Kasumi-1 (cell line): ENCODE measurements at places on chromosomes 2 and 18.

GRCh38 chr2:53075760-53076159 is 691.8 kb upstream of the CHAC2 start:
- no peak for DNase-seq

DNA sequence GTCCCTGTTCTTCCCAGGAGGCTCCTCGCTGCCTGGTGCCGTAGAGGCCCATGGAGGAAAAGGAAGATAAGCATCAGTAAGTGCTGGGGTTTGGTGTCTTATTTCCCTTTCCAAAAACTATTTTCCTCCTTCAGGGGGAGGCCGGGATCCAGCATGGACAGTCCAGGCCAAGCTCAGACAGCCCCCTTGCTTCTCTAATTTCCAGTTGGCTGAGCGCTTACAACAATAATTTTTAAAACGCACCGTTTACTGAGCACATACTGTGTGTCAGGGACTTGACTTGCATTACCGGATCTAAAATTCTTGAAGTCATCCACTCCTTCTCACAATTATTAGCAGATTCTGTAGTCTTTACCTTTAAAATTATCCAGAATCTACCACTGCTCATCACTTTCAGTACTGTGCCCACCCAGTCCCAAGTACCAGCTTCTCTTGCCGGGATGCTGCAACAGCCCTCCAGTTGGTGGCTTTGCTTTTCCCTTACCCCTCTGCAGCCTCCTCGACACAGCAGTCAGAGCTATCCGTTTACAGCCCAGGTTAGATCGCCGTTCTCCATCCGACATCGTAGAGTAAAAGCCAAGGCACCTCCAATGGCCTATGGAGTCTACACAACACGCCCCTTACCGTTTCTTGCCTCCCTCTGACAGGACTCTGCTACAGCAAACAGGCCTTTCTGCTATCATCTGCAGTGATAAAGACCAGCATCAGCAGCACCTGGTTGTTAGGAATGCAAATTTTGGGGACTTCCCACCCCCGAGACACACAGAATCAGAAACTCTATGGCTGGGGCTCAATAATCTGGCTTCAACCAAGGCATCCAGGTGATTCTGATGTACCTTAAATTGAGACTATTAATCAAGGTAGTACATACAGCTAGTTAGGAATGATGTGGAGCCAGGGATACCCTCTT is 75.2 kb upstream of the TSPYL6 start:
- no peak for DNase-seq

DNA sequence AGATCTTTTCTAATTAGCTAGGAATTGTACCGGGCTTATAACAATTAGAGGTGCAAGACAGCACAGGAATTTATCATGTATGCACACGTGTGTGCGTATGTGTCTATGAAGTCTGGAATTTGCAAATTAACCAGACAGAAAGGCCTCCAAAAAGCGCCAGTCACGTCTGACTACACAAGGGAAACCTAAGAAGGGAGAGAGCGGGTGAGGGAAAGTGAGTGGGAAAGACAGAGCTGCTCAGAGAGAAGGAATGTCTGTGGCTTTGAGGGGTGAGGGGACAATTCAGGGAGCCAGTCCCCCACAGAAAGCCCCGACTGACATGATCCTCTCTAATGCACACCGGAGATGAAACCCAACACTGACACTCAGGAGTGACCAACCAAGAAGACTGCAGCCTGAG is 197.7 kb upstream of the SH3BP4 start:
- DNase-seq: no peak

DNA sequence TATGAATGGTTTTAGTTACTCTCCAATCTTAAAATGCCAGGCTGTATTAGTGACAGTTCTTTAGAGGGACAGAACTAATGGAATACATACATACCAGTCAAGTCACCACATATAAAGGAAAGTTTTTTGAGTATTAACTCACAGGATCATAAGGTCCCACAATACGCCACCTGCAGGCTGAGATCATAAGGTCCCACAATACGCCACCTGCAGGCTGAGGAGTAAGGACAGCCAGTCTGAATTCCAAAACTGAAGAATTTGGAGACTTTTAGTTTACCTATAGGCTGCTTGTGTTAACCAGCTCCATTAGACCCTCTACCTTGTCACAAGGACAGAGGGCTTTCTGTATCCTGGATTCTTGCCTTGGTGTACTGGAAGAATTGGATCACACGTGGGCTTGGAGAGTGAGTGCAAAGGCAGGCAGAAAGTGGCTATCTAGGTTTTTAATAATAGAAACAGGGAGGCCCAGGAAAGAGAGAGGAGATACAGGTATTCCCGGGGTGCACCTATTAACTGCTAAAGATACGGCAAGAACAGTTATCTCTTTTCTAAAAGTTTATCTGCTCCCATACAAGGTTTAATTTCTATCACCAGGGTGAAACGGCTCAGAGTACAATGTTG is 234.9 kb upstream of the CYRIA start:
- DNase-seq: peak; percentile 62

GRCh38 chr2:219907011-219907365 is 279.6 kb downstream of the SLC4A3 start:
- DNase-seq: no peak

DNA sequence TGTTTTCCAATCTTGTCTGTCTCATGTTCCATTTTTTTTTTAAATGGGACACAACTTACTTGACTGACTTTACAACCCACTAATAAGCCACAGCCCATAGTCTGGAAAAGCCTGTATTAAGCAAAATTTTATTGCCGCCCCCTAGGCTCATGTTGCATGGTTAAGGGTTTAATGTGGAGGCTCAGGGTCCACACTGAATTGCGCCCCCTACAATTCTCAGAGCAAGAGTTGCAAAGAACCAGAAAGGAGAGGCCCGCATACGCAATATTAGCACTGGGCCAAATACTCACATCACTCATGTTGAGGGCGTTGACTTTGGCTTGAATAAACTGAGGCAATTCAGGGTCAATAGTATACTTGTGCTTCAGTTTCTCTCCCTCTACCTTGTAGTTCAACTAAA is 65.5 kb downstream of the NEB start:
- DNase-seq: no peak

DNA sequence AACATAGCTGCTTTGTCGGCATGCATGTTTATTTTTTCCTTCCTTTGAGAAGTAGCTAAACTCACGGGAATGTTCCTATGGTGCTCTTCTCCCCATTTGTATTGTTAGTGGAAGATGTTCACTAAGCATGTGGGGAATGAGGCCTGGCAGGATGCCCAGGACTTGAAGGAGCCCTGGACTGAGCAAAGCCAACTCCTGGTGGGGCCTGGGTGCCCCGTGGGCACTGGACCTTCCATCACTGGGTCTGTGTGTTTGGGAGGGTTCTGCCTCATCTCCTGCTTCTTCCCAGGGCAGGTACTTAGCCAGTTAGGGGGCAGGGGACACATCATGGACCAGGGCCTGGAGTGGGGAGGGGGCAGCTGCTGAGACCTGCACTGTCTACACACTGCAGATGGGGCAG is 49.3 kb downstream of the ACAA2 start:
- DNase-seq: no peak

DNA sequence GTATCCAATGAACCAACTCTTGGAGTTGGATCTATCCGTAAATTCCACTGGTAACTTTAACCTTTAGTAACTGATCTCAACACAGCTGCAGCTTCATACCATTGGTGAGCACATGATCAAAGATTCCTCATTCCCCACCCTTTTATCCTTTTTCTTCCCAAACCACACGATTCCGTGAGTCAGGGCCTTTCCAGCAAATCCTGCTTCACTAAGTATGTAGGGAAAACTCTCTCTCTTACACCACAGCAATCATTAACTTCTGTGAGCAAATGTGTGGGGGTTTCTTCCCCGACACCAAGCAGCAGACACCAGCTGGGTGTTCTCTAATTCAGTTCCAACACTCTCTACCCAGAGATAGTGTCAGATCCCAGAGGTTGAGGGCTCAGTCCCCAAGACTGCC is 23.5 kb downstream of the ELP2 start:
- DNase-seq: no peak

GRCh38 chr2:37400041-37400440 is 55.6 kb downstream of the QPCT start:
- DNase-seq: no peak

GRCh38 chr2:146433116-146433875 is 1411.5 kb upstream of the ACVR2A start:
- DNase-seq: no peak

DNA sequence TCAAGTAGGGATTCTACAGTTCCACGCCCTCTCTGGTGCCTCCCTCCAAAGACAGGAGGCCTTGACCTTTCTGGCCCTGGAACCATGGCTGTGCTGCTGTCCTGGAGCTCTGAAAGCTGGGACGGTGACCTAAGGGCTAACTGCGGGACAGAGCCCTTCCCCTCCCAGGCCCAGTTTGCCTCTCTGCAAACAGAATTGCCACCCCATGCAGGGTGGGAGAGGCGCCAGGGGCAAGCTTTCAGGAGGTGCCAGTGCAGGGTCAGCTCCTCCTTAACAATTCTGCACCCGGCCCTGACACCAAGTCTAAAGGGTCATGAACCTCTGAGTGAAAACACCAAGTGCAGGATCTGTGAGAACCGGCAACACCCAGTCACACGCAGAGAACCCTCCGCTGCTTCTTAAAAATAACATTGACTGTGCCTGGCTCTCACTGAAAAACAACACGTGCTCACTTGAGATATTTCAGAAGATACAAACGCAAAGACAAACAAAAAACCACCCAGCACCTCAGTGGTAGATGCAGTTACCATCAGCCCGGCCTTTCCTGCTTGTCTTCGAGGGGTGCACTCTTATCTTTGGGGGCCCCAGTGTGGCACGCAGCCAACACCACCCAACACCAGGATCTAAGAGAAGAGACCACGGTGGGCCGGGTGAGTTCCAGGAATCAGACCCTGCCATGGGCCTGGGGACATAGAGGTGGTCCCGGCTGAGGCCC is 1.1 kb upstream of the SNED1 start:
- no peak for DNase-seq

GRCh38 chr2:29068513-29068912 is 5.8 kb downstream of the PCARE start:
- DNase-seq: no peak

DNA sequence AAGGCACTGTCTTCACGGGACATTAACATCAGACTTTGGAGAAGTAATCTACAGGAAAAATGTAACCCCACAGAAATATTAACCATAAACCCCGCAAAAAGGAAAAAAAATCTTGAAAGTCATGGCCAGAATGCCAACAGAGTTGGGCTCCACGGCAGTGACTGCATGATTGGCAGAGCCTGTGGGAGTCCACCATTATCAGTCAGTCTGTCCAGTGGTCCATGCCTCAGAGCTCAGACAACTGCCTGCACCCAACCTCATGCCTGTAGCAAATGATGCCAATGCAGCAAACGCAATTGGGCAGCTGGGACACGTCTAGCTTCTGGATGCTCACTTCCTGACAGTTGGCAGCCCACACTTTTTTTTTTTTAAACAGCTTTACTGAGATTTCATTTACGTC is 5.1 kb upstream of the PPIG start:
- no peak for DNase-seq

DNA sequence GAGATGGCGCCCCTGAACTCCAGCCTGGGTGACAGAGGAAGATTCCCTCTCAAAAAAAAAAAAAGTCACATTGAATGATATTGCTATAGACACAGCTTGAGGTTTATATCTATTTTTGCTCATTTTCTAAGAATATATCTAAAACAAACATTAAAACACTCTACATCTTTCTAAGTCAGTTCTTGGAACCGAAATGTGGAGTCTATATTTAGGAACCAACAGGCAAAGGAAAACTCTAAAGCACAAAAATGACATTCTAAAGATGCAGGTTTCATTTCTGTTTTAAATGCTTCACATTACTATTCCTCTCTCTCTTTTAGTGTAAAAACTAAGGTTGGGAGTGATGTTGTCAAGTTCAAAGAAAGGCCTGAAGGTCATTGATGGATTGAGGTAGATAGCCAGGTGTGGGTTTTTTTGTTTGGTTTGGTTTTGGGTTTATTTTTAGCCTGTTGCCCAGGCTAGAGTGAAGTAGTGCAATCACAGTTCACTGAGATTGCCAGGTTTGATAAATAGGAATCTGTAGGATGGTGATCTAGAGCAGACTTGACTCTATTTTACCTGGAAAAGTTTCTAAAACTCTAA is 194.0 kb upstream of the RBBP8 start:
- no peak for DNase-seq
